Left renal cortex interstitium (tissue), 4 donors: ENCODE measurements at places on chromosomes 4 and X. TPM values are rescaled to one million over a fixed set of nuclear protein-coding genes. Genes with fewer than 3 reads are reported as not detected.

DNA sequence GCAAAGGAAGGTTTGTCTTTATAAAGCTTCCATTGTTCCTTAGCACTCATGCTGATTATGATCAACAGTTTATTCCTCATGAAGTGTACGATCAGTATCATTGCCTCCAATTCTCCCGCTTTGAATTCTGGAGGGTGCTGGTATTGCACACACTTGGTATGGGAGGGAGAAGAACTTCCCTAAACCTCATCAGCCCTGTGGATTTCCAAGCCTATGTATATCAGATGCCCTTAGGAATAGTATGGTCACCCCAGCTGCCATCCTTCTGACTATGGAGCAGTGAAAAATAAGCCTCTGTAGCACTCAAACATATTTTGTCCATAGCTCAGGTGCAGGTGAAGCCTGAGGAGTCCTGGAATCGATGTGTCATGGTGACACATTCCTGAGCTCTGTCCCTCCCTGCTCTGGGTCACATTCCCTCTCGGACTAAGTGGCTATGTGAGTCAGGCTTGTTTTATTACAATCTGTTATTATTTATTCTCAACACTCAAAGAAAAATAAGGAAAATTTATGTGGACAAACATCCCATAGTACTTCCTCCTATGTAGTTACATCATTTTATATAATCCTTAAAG, 2.0 kb upstream of the ZDHHC9 start:
- no peak for DNase-seq

DNA sequence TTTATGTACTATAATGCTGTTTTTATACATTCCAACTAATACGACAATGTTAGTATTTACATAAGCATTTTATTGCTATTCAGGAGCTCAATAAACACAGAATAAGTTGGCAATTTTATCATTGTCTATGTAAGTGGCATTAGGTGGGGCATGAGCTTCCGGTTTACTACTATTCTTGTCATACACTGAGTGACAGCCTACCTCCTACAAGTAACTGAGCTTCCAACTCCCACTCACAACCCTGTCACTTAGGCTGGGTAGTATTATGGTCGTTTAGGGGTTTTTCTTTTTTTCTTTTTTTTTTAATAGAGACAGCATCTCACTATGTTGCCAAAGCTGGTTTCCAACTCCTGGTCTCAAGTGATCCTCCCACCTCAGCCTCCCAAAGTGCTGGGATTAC, 7.4 kb downstream of the PPID start:
- DNase-seq = no peak

DNA sequence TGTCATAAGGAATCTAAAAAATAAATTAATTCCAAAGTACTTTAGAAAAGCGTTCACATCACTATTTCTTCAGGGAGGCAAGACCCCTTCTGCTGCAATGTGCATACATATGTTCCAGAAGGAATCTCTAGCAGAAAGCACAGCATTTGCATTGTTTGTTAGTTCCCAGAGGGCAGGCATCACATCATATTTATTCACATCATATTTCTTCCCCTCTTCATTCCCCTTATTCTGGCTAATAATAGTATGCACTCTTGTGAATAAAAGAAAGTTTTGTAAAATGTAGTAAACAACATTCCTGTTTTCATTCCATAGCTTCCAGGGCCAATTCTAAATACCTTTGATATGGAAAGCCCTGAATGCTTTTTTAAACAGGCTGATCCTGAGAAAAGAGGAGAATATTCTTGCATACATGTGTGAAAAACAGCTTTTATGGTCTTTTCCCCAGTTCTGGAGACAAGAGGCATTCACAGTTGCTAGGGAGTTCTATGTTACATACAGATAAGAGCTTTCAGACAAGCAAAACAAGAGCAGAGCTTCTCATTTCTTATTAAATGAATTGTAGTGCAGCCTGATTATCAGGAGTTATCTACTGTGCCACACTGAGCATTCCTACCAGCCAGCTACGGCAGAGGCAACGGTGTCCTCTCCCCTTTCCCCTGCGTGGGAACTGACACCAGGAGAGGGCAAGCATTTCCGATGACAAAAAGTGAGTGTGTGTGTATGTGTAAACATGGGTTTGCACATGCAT, 15.2 kb downstream of the GATB start:
- no peak for DNase-seq

- no peak for DNase-seq
These were observed 9.9 kb downstream of the MXD4 start for GRCh38 chr4:2251795-2252529.

GRCh38 chrX:32448945-32449344, 762.4 kb downstream of the DMD start:
- DNase-seq = no peak

GRCh38 chr4:7330811-7331681, 103.7 kb downstream of the PSAPL1 start:
- DNase-seq = no peak

GRCh38 chr4:122894827-122895226, 27.6 kb downstream of the NUDT6 start:
- no peak for DNase-seq

GRCh38 chr4:47705326-47705981, 132.4 kb downstream of the CORIN start:
- DNase-seq = no peak

DNA sequence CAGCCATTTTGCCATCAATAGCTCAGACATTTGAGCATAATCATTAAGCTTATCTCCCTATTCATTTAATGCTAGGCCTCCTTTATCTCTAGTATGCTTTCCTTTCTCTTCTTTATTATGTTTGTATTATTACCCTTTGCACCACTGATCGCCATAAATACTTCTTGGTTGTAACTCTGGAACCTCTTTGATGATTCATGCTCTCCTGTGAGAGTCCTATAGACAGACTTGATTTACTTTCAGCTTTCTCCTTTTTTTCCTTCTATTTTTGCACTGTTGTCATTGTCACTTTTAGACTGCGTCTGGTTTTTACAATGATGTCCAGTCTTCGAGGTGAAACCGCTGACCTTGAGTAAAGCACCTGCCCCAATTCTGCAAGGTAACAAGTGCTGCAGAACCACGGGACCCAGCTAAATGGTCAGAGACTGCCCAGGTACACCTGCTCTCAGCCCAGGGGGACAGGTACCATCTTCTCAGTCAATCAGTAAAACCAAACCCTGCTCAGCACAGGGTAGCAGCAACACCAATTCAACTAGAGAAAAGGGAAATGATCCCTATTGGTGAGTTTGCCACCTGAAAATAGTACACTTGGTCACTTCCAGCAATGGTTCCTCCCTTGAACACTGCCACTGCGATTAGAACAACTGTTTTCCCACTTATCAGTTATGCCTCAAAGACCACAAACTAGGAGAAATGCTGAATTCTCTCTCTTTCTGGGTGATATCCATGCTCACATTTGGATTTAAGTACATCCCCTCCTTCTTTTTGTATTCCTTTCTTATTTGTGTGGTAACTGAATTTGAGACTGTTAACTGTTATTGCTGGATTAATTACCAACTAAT, 125.1 kb downstream of the MAML3 start:
- no peak for DNase-seq

DNA sequence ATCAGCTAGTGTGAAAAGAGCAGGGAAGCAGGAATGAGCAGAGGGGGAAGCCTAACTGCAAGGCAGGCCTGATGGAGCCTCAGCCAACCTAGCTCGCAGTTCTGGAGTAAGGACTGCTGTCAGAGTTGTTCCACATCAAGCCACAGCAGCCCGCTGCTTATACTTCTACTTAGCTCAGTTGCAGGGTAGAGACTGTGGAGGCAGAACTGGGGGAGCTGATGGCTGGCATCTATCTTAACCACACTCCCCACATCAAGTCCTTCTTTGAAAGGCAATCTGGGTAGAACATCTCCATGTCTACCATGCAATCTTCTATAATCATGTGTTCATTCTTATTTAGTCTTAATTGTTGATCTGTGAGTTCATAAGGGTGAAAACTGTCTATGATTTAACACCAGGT, 46.1 kb downstream of the DDX60 start:
- no peak for DNase-seq

DNA sequence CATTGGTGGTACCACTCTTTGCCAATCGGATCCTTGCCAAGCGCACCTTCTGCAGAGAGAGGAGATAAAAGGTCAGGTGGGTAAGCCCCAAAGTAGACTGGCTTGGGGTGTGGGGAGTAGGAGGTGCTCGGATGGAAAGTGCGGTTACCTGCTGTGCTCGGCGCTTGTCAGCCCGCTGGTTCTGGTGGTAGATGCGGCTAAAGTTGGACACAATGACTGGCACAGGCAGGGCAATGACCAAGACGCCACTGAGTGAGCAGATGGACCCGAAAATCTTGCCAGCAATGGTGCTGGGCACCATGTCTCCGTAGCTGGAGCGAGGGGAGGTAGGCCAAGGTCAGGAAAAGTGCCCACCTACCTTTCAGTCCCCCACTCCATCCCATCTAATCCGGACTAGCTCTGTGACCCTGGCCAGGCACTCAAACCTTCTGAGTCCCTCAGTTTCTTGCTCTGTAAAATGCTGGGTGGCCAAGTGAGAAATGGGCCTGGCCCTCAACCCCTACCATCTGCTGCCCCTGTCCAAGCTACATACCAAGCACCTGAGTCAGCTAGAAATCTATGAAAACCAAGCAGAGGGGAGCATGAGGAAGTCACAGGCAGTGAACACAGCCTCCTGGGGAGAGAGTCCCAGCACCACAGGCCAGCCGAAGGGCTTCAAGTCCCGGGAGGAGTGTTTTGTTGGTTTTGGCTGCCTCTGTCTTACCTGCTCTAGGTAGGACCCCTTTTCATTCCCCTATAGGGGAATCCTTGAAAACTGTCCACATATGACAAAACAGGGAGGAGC, 4.7 kb downstream of the KCND1 start:
- no peak for DNase-seq

GRCh38 chr4:143411527-143412419, 75.1 kb downstream of the GAB1 start:
- no peak for DNase-seq

DNA sequence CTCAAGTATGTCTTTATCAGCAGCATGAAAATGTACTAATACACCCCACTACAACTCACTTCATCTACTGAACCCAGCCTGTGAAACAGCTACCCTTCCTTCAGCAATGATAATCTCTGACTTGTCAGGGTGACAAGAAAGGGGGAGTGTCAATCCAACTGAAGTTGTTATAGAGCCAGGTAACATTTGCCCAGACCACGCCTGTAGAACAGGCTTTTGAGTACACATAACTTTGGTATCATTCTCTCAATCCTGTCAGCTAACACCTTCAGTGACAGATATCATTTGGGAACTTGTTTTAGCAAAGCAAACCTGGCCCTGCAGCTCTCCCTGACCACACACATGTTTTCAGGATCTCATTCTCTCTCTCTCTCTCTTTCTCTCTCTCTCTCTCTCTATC, 592.2 kb downstream of the SMARCA1 start:
- DNase-seq = no peak

DNA sequence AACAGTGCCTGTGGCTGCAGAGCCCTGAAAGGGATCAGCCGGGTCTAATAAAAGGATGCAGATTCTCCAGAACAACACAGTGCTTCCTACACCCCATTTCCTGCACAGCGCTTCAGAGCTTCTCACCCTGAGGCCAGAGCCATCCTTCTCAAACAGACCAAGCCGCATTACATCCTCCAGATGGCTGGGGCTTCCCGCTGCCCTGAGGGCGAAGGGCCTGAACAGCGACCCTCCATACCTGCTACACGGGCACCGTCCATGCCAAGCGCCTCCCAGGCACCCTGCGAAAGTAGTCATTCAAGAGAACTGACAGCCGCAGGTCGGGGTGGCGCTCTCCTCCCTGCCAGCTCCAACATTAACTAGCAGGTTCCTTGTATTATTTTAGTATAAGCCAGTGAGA, 36.5 kb downstream of the ACOX3 start:
- no peak for DNase-seq

- DNase-seq = no peak
These were observed 108.3 kb upstream of the CAMK2D start for GRCh38 chr4:113869743-113870375.

GRCh38 chr4:87060957-87061356, 126.1 kb downstream of the AFF1 start:
- no peak for DNase-seq

- no peak for DNase-seq
These were observed 71.5 kb downstream of the SORBS2 start for GRCh38 chr4:185740471-185740873.

- no peak for DNase-seq
These were observed 236.9 kb upstream of the CTSO start for GRCh38 chr4:156190615-156191014.

DNA sequence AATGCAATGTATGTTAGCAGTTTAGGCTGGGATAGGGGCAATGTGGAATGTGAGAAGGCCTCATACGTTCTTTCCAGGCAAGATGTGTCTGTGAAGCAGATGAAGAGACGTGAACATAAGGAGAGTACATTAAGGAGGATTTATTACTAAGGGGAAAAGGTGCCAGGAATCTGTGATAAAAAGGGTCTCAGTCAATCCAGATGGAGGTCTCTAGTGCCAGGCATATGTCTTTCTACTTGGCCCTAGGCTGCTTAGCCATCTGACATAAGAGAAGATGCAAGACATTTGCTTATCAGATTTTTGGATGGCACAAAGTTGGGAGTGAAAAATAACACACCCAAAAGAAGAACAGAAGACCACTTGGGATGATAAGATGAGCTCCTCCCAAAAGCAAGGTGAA, 93.0 kb upstream of the PRKG2 start:
- no peak for DNase-seq

DNA sequence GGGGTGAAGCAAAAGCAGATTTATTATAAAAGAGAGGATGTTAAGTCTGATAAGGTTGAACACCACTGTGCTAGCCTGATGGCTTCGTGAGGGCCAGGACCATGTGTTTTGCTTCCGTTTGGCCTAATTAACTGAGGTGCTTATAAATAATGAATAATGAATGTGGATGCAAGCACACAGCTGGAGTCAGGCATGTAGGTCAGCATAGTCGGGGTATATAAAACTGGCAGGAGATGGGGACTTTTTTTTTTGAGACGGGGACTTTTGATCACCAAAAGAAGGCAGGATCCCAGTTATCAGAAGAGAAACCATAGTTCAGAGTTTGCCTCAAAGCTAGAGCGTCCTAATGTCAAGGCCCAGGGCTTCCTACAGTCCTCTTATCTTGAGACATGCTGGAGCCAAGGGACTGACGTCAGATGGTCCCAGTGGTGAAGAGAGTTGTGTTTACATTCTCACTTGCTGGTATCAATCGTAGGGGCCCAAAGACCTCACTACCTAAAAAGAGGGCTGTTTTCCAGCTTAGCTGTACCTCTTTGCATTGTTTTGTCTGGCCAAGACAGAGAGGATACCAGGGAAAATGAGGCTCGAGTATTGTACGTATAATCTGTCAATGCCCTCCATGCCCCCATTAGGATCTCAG, 50.4 kb downstream of the RTL9 start:
- no peak for DNase-seq

GRCh38 chrX:68703369-68703768, 55.9 kb downstream of the STARD8 start:
- DNase-seq = no peak

Gene PDLIM5
- 53.0 TPM for polyA plus RNA-seq

Gene TMPRSS11B
- 0.08 TPM for polyA plus RNA-seq

Gene ADH4
- 1.3 TPM for polyA plus RNA-seq

Gene SYNPO2
- 13.3 TPM for polyA plus RNA-seq

Gene IL13RA1
- polyA plus RNA-seq = 59.2 TPM

Gene TLR10
- 0.44 TPM for polyA plus RNA-seq

Gene HAUS3
- 17.3 TPM for polyA plus RNA-seq

Gene CAPN6
- 20.6 TPM for polyA plus RNA-seq

Gene CDKL2
- polyA plus RNA-seq = 13.9 TPM

Gene NCBP2L
- polyA plus RNA-seq = 0.05 TPM

Gene ANK2
- polyA plus RNA-seq = 57.9 TPM

Gene AMER1
- 7.5 TPM for polyA plus RNA-seq

Gene NLGN4X
- polyA plus RNA-seq = 15.5 TPM

Gene FRMPD4
- 0.12 TPM for polyA plus RNA-seq

Gene FABP2
- 0.06 TPM for polyA plus RNA-seq
